Hematopoietic multipotent progenitor cell treated with erythropoietin and hydrocortisone succinate and interleukin-3 and kit ligand, for 17 days (in vitro differentiated cells): ENCODE measurements at places on chromosomes 7 and 10.

- DNase-seq, result no peak
Measured at GRCh38 chr10:123554656-123555055, 111.5 kb upstream of the GPR26 start.

DNA sequence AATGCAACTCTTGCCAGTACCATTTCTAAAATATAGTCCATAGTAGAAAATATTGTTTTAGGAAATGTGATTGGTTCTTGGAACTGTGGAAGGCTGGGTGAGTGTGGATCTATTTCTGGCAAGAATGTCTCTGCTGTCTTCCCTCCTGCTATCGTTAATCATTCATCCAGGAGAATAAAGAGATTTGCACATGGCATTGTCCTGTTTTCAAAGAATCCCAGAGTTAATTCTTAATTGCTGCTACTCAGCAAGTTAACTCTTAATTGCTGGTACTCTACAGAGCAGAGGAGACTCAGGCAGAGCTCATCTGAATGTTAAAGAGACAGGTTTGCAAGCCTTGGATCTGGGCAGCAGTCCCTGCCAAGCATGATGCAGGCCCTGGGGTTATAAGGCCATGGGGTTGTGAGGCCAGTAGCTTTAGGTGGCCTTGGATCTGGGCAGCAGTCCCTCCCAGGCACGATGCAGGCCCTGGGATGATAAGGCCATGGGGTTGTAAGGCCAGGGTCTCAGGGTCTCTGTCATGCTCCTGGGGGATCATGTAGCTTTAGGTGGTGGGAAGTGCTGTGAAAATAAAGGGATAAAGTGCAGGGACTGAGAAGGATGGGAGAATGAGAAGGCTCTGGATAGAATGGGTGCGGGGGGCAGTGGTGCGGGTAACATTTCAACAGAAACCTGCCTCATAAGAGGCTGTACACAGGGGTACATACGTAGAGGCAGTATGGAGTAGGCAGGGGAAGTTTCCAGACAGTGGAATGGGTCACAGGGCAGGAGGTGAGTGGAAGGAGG lies 162.3 kb downstream of the SVIL start:
- DNase-seq, result no peak

DNA sequence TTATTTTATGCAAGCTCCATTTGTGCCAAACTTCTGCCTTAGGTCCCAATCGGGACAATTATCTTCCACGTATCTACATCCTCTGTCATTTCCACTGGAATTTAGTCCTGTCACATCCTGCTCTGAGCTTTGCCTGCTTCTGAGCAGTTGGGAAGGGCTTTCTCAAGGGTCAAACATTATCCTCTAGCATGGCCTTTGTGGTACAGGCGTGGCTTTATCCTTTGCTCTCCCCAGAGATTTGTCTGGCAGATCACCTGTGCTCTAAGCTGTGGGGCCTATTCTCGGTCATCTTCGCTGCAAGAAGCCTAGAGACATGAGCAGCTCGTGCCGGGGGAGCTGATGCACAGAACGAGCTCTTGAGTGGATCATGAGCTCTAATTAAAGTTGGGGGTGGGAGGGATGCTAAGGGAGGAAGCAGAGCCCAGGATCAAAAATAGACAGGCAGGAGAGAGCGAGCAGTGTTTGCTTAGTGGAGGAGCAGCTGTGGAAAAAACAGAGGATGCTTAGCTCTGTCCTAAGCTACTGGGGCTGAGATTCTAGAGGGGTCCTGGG lies 19.8 kb upstream of the TMEM273 start:
- DNase-seq, result no peak

- no peak for DNase-seq
Measured at GRCh38 chr10:90674928-90675327, 182.9 kb downstream of the HTR7 start.

DNA sequence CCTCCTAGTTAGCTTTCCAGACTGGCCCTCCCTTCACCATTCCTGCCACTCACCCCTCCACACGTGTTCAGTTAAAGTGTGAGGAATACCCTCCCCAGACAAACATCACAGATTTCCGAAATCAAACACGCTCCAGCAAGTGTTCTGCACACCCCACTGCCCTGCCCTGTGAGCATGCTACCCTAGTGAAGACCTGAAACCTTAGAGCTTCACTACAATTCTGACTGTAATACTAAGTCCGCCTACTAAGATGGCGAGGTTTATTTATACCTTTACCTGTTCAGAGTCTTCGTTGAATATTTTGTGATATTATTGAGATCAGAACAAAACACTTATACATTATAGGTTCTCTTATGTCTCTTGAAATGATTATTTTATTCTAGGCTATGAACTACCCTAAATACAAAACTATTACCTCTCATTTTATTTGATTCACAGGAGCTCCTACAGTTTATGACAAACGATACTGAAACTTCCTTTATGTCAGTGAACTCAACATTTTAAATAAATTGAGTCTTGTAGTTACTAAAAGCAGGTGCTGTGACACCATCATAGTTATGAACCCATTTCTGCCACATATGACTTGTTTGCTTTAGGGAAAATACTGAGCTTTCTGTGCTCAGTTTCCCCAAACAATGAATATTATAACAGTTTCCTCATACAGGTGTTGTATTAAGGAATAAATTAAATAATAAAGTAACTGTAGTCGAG lies 8.6 kb downstream of the SCIN start:
- no peak for DNase-seq

- no peak for DNase-seq
Measured at GRCh38 chr7:125450749-125451148, 521.1 kb upstream of the POT1 start.

- DNase-seq, result no peak
Measured at GRCh38 chr7:49875336-49875735, 101.9 kb downstream of the VWC2 start.

DNA sequence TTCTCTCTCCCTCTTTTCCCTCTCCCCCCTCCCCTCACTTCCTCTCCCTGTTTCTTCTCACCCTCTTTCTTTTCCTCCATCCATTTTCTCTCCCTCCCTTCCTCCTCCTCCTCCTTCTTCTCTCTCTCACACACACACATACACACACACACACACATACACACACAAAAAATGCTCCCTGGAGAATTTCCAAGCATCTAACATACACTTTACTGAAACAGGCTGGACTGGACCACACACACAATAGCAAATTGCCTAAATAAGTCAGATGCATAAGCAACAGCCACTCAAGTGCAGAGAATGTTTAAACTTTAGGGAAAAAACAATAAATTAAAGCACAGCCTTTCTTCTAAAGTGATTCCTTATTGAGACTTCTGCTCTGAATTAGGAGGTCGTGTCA lies 267.7 kb downstream of the FGFR2 start:
- no peak for DNase-seq

GRCh38 chr7:125074141-125074540 lies 144.5 kb upstream of the POT1 start:
- DNase-seq, result no peak

GRCh38 chr10:92544296-92544695 lies 29.6 kb downstream of the IDE start:
- no peak for DNase-seq

DNA sequence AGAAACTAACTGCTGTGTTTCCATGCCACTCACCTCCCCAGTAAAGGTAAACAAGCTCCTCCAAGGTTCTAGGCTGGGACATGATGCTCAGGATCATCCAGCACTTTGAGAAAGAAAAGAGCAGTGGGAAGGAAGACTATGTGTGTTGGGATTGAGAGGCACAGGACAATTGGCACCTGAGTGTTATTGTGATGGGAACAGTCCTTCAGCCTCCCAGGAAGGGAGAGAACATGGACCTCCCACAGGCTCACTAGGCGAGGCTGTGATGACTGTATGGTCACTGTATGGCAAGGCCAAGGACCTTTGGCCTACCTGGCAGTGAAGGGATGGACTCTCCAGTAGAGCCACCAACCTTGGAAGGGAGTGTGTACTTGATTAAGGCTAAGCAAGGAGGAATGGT lies 123.2 kb upstream of the UNC5B start:
- DNase-seq, result no peak

- DNase-seq, result no peak
Measured at GRCh38 chr7:37359662-37360444, 88.8 kb downstream of the ELMO1 start.

- no peak for DNase-seq
Measured at GRCh38 chr10:126561921-126562680, 108.4 kb downstream of the C10orf90 start.

- DNase-seq, result no peak
Measured at GRCh38 chr7:68425377-68425776, 1172.9 kb upstream of the AUTS2 start.

DNA sequence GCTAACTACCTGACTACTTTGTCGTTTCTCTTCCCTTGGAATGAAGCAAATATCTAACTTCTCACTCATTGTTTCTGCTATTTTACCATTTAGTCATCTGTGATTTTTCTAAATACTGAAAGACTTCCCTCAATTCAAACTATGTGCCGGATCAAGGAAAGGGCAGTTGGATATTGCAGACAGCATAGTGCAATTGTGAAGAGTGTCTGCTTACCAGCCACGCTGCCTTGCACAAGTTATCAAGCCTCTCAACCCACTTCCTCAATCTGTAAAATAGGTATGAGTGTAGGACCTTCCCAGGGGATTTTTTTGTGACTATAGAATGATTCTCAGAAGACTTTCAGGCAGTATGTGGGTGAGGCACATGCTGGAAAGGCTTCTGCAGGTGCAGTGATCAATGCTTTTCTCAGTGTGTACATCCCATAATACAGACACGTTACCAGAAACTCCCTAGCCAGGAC lies 54.3 kb downstream of the EGFR start:
- DNase-seq, result no peak

GRCh38 chr7:130367836-130368746 lies 12.2 kb upstream of the CPA1 start:
- DNase-seq, result no peak

GRCh38 chr7:43583424-43584194 lies 701 bp downstream of the STK17A start:
- peak; percentile 96 for DNase-seq

DNA sequence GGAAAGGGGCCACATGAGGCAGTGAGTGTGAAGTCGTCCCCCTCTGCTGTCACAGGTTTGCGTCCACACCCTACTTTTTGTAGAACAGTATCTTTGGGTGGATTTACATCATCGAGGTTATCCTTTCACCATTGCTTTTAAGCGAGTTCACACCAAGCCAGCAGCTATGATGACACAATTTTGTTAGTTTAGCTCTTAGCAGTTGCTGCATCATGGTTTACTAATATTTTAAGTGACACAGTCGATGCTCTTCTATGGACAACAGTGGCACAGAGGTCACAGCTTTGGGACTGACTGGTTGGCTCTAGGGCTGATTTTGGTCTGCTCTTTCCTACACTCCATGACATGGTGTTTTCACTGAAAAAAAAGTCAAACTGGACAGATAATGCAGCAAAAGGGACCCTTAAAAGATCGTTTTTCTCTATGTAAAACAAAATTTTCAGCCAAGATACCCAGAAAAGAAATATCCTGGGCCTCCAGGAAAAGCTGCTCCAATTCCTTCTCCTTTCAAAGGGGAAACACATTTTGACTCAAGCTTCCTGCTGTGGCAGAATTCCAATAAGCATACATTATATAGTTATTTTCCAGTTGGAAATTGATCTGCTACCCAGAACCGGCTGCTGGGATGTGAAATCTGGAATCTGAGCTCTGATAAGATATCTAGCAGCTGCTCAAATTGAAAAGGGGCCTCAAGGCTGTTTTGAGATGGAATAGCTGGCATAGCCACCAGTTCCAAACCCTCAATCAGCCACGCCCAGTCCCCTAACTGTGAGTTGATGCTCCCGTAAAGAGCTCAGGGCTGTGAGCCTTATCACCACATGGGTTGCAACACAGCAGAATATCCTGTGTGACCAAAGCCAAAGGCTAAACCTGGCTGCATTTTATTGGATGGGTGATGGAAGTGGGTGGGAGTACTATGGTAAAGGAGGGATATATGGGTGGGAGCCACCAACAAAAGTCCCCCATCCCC lies 114.2 kb downstream of the SMURF1 start:
- DNase-seq, result no peak

- no peak for DNase-seq
Measured at GRCh38 chr10:131706476-131706875, 194.3 kb upstream of the PPP2R2D start.

DNA sequence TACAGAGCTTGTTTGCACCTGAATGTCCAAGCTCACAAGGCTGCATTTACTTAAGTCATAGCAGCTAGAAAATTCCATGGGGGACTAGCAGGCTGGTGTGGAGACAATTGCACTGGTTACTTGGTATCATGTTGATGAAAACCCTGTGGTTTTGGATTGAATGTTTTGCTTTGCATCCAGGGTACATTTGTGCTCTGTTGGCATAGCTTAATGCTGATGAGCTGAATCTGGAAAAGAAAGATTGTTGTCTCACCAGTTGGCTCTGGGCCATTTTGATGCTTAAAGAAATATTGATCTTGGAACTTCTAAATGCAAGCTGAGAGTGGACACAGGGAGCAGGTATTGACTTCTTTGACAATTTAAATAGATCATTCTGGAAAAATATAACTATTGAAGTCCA lies 122.5 kb upstream of the MBL2 start:
- no peak for DNase-seq

- no peak for DNase-seq
Measured at GRCh38 chr7:109473172-109473571, 903.5 kb downstream of the DNAJB9 start.

DNA sequence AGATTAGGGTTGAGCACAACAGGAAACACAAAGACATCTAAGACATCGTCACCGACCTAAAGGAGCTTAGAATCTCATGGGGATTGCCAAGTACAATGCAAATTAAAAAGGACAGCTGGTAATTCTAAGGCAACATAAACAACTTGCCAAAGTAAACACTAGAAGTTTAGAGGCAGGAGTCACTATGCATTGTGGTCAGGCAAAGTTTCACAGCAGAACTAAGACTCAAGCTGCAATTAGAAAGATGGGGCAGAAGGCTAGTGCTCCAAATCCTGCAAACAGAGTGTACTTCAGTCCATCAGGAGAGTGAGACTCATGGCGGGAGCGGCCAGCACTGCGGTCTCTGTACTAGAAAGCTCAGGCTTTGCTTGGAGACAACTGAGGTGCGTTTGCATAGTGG lies 52.7 kb downstream of the HIPK2 start:
- no peak for DNase-seq

DNA sequence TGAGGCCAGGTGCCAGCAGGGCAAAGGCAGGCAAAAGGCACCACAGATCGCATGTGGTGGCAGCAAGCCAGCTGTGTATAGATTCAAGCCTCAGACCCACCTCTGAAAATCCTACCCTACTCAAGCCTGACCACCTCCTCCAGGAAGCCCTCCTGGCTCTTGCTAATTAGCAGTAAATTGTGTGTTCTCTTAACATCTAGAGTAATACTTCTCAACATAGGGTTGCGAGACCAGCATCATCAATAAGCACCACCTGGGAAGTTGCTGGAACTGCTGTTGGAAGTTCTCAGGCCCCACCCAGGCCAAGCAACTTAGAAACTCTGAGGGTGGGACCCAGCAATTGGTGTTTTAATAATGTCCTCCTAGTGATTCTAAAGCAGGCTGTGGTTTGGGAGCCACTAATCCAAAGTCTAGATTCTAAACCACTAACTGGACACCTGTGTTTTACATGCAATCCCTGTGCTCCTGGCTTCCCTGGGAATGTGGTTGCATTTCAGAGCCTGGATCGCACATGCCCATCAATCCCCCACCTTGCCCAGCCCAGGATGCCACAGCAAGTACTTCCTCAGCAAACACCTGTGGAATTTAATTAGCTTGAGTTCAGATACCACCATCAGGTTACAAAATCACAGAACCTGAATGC lies 46.2 kb downstream of the KCNMA1 start:
- DNase-seq, result no peak
